Left renal cortex interstitium (tissue), 4 donors: ENCODE measurements at places on chromosomes 5 and 9. TPM values are rescaled to one million over a fixed set of nuclear protein-coding genes. Genes with fewer than 3 reads are reported as not detected.

DNA sequence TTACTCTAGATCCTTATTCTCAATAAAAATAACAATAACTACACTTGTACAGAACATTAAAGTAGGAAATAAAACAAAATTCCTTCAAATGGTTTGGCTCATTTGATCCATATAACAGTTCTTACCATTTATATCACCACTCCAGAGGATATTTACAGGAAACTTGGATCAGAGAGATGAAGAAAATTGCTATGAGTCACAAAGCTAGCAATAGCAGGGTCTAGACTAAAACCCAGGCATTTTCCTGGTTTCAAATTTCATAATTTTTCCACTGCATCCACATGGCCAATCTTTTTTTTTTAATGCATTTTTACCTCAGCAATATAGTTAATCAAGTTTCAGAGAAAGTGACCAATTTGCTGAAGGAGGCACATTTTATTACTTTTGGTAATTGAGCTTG is 299.2 kb downstream of the ELAVL2 start:
- DNase-seq = no peak

- no peak for DNase-seq
Observed at GRCh38 chr5:53827211-53827651, 266.8 kb downstream of the NDUFS4 start.

- no peak for DNase-seq
Observed at GRCh38 chr5:122937914-122938313, 92.5 kb downstream of the SNX24 start.

DNA sequence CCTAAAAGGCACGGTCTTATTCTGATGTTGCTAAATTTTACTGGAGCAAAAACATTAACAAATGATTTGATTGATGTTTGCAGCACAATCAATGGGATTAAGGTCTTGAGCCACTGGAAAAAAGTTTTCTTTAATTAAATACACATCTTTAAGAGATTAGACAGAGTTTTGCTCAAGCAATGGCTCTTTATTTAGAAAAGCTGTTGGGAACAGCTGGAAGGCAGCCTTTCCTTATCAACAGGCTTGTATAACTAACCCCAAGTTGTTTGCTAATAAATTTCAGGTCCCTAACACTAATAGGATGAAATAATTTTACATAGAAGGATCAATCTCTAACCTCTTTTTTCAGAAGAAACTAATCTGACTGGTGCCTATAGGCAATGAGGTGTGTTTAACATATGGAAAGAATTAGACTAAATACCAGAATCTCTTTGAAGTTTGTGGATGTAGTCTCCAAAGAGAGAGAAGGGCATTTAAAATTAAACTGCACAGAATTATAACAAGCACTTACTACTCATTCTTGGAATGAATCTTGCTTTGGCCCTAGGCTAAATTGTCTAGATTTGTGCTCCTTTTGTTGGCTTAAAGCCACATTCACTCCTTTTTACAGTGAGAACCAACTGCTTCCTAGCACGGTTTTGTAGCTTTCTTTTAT is 67.3 kb upstream of the TNFAIP8 start:
- peak; percentile 59 for DNase-seq

DNA sequence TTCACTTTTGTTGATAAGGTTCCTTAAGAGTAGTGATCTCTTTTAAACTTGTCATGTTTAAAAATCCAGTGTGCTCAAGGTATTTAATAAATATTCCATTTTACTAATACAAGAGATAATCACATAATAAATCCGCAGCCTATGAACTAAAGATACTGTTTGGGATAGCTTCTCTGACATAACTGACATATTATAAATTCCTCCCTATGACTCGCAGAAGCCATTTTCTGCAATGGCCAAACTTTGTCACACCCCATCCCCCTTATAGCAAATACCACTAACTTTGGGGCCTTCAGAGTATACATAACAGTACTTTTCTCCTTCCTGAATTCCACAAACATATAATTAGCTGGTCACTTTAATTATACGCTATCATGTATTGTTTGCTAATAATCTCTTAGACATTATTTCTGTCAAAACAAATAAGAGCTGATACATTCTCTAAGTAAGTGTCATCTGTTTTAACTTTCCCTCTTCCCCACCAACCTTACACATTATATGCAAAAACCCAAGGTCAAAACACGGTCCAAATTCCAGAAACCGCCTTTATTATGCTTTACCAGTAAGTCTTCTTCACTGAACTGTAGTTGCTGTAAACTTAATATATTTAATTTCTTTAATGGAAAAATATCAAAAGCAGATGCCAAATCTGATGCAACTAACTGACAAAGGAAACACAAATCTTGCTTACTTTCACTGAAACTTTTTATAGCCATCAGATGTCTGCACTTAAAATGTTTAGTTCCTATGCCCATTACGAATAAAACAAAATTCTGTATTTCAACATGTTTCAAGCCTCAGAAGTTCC is 971 bp downstream of the TMEM267 start:
- peak; percentile 3 for DNase-seq

DNA sequence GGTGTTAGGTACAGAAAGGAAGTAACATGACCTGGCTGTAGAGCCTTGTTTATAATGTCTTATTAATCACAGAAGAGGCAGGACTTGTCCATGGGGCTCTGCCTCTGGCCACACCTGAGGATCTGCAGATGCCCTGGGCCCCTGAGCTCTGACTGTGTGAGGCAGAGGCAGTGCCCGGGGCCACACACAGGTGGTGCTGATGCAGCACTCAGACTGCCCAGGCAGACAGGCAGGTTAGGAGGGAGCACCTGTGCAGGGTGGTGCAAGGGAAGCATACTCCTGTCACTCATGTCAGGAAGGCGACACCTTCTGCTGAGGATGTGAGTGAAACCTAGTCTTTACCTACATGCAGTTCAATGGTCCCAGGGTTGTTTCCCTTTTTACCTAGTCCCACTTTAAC is 88.7 kb downstream of the CFAP90 start:
- no peak for DNase-seq

The LRRC70 gene
- 9.1 TPM for polyA plus RNA-seq

- DNase-seq = no peak
Observed at GRCh38 chr5:172493002-172493401, 38.7 kb upstream of the SH3PXD2B start.

DNA sequence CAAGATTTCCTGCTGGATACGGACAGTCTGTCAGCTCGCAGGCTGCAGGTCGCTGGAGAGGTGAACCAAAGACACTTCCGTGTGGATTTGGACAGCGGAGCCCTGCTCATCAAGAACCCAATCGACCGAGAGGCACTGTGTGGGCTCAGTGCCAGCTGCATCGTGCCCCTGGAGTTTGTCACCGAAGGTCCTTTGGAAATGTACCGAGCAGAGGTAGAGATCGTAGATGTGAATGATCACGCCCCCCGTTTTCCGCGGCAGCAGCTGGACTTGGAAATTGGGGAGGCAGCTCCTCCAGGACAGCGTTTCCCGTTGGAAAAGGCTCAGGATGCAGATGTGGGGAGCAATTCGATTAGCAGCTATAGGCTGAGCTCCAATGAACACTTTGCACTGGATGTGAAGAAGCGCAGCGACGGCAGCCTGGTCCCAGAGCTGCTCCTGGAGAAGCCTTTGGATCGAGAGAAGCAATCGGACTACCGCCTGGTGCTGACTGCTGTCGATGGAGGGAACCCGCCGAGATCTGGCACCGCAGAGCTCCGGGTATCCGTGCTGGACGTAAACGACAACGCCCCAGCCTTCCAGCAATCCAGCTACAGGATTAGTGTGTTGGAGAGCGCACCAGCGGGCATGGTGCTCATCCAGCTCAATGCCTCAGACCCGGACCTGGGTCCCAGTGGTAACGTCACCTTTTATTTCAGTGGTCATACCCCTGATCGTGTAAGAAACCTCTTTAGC is 658 bp downstream of the PCDHGC4 start:
- no peak for DNase-seq

DNA sequence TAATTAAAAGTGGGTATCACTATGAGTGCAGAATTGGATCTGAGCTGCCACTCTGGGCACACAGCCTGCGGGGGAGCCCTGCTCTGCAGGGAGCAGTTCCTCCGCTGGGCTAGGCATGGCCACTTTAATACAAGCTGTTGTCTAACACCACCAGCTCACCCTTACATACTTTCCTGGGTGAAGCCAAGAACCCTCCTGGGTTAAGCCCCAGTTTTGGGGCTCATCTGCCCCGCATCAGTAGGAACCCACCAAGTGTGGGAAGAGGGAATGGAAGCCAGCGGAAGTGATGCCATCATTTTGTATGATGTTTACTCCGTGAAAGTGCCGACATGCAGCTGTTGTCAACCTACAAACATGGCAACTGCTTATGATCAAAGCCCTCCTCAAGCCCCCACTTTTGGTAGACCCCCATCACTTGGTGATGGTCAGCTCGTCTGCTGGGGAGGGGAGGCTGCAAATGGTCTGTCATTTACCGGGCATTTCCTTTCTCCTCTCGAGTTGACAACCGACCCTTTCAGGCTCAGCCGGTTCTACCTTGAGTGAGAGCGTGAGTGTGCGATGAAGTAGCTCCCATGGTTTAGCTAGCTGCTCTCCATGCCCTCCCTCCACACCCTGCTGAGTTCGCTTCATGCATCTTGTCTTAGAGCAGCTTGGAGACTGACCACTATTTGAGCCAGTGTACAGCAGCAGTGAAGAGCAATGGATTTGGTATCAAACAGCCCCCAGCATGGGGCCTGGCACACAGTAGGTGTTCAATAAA is 95.3 kb upstream of the IER5L start:
- DNase-seq = no peak
